ENCODE measurements at places on chromosomes 6 and 20.

GRCh38 chr20:53221731-53222130 is 249.6 kb downstream of the TSHZ2 start:
- DNase-seq = no peak
- peaks cover 28% of the 10 kb centered on the region for H3K4me1 ChIP-seq
- H3K27me3 ChIP-seq = no peaks in the 10 kb centered on the region
- H3K27ac ChIP-seq = no peak overlapping the region
- peaks cover 10% of the 10 kb centered on the region for H3K36me3 ChIP-seq

- H3K36me3 ChIP-seq = peaks cover 31% of the 10 kb centered on the region
- H3K27me3 ChIP-seq = no peaks in the 10 kb centered on the region
- H3K4me1 ChIP-seq = peaks cover 7% of the 10 kb centered on the region
- no peak overlapping the region for H3K4me3 ChIP-seq
- no peak for DNase-seq
- H3K27ac ChIP-seq = no peak overlapping the region
Observed at GRCh38 chr6:126015863-126016262, 29.5 kb downstream of the TRMT11 start.

DNA sequence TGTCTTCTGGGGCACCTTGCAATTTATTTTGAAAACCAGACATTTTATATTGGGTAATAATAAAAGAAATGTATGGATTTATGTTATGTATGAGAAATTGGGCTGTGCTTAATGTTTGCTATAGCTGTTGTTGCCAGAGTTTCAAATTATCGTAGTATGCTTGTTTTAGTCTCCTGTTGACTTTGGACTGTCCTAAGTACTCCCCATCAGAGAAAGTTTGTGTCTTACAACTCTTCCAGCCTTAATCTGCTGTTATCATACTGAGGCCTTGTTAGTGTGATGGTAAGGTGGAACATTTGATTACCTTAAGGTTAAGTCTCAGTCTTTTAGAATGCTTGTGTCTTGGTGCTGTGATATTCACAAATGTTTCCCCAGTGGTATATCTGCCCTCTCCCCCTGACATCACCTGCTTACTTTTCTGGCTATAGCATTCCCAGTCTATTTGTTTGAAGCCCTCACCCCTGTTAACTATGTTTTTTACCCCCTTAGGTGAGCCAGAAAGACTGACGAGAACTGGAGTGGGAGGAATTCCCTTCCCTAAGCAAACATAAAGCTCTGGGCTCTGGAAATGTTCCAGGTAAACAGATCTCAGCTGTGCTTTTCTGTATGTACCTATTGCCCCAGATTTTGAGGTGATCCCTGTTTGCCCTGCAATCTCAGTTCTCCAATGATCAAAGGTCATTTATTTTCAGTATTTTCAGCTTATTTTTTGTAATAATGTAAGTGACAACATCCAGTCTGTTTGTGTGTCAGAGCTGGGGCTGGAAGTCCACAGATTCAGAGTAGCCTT is 581.1 kb upstream of the CITED2 start:
- no peak overlapping the region for H3K27ac ChIP-seq
- H3K4me1 ChIP-seq = no peaks in the 10 kb centered on the region
- no peak for DNase-seq
- no peaks in the 10 kb centered on the region for H3K27me3 ChIP-seq

GRCh38 chr20:40844332-40844731 is 155.3 kb upstream of the MAFB start:
- H3K4me1 ChIP-seq = no peaks in the 10 kb centered on the region
- no peak overlapping the region for H3K27ac ChIP-seq
- no peak for DNase-seq
- no peak overlapping the region for H3K4me3 ChIP-seq

DNA sequence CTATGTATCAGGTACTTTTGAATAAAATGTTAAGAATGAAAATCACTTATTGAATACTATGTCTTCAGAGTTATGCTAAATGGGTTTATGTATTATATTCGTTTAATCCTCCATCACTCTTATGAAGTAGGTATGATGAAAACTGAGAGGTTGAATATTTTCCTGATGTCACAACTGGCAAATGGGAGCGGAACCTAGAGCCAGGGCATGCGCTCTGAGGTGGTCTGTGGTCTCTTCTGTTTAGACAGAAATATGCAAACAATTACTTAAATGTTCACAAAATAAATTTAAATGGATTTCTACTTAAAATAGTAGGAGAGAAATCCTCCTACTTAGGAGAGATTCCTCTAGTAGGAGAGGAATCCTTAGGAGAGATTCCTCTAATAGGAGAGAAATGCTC is 21.3 kb upstream of the UTRN start:
- no peak overlapping the region for H3K4me3 ChIP-seq
- no peaks in the 10 kb centered on the region for H3K36me3 ChIP-seq
- no peak for DNase-seq
- H3K27ac ChIP-seq = no peak overlapping the region
- peaks cover 2% of the 10 kb centered on the region for H3K27me3 ChIP-seq

- no peak overlapping the region for H3K27ac ChIP-seq
- H3K36me3 ChIP-seq = no peaks in the 10 kb centered on the region
- no peaks in the 10 kb centered on the region for H3K4me1 ChIP-seq
- H3K27me3 ChIP-seq = no peaks in the 10 kb centered on the region
- DNase-seq = no peak
Observed at GRCh38 chr6:158417760-158418098, 105.5 kb downstream of the TULP4 start.

DNA sequence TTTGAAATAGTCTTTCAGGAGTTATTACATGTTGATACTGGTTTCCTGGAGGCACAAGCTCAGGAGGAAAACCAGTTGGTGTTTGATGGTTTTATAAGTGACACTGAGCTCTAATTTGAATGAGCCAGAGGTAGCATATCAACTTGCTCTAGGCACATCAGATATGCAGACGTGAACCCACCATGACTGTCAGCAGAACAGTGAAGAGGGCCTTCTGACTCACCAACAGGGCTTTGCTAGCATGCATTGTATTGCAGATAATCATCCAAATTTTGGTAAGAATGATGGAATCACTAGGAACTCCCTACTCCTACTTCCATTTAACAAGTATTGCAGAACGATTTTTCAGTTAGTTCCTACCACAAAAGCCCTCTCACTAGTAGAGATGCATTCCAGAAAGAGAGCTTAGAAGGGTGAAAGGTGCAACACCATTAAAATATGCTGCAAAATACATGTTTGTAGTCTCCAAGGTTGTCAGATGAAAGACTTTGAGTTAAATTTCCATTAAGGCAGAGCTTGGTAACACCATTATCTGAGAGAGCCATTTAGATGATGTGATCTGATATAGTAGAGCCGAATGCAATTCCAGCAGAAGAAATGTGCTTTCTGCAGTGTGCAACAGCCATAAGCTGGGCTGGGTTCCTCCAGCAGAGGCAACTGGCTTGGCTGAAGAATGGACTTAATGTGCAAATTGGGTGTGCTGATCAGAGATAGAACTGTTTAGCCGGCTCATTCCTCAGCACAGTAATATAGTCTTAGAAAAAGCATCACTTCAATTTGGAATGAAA is 968.7 kb upstream of the ADGRB3 start:
- no peak overlapping the region for H3K4me3 ChIP-seq
- H3K27ac ChIP-seq = no peak overlapping the region
- H3K27me3 ChIP-seq = no peaks in the 10 kb centered on the region
- no peaks in the 10 kb centered on the region for H3K4me1 ChIP-seq
- no peaks in the 10 kb centered on the region for H3K36me3 ChIP-seq
- DNase-seq = no peak

- H3K27ac ChIP-seq = no peak overlapping the region
- no peak overlapping the region for H3K4me3 ChIP-seq
- H3K36me3 ChIP-seq = peaks cover 34% of the 10 kb centered on the region
- peaks cover 15% of the 10 kb centered on the region for H3K27me3 ChIP-seq
- peaks cover 21% of the 10 kb centered on the region for H3K4me1 ChIP-seq
Observed at GRCh38 chr6:105974986-105975385, 111.2 kb upstream of the PRDM1 start.

DNA sequence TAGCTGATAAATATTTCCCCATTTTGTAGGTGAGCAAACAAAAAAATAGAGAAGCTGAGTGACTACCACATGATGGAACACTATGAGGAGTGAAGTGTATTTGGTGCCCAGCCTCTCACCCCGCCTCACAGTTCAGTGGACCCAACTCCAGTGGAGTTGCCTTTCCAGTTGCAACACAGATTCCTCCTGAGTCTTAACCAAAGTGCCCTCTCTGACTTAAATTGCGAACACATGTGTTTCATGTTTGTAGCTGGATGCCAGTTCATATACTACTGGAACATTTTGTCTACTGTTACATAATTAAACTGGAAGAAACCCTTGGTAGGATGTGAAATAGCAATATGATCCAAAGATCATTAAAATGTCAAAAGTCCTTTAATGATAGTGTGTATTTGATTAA is 448.9 kb downstream of the COL12A1 start:
- no peaks in the 10 kb centered on the region for H3K27me3 ChIP-seq
- H3K4me1 ChIP-seq = no peaks in the 10 kb centered on the region
- no peaks in the 10 kb centered on the region for H3K36me3 ChIP-seq
- H3K27ac ChIP-seq = no peak overlapping the region
- DNase-seq = no peak

DNA sequence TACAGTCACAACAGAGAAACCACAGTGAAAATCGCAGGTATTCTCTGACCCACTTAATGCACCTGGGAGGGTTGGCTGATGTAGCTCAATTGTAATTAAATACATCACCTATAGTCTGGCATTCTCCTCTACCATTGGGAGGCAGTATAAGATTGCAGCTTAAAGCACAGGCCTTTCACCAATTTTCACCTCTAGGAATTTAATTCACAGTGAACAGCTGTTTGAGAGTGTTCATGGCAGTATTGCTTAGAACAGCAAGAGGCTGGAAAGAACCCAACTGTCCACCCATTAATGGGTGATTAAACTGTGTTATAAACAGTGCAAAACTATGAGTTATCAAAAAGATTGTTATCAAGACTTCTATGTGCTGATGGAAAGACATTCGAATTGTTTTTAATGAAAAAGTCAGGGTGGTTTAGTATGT is 2.0 kb downstream of the EDEM2 start:
- H3K4me1 ChIP-seq = peaks cover 31% of the 10 kb centered on the region
- H3K36me3 ChIP-seq = peaks cover 20% of the 10 kb centered on the region
- peak overlapping the region; percentile 47 for H3K4me3 ChIP-seq
- peak overlapping the region; percentile 19 for H3K27ac ChIP-seq
- peak; percentile 50 for DNase-seq

DNA sequence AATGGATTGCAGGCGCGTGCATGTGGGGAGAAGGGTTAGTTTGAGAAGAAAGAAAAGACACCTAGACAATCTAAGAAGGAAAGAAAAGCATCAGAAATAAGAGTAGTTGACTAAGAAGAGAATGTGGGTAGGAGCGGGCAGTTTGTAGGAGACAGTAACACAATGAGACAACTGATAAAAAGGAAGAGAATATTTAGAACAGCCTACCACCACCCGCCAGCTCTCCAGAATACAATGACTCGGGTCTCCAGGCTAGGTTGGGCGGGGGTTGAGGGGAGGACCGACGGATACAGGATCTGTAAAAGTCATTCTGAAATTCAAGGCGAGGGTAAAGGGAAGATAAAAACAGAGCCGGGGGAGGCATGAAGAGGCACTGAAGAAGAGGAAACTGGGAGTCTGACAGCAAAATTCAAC is 712 bp downstream of the ABHD16A start:
- H3K27me3 ChIP-seq = no peaks in the 10 kb centered on the region
- H3K4me1 ChIP-seq = peaks cover 32% of the 10 kb centered on the region
- no peak for DNase-seq
- H3K27ac ChIP-seq = peak overlapping the region; percentile 96

DNA sequence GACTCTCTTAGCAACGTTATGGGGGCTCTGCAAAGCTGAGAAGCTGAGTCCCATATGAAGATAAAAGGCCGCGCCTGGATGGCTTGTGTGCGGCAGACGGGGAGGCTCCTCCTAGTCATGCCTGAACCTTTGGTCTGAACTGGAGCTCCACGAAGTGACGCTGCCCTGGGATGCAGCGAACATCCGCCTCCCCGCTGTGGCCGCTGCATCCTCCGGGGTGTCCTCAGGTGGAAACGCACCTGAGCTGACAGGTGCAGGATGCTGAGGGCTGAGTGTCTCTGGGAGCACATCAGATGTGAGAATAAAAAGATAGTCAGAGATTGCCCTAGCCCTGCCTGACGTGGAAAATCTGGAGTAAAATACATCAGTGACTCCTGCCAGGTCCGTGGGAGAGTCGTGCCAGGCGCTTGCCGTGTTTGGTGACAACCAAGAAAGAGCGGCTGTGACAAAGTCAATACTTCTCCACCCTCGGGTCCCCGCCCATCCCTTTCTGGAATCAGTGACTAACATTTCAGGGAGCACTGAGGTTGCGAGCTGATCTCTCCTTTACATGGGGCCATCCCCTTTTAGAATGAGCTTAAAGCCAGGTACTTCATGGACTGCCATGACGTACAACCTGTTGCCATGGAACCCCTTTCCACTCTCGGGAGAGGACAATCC is 162.8 kb upstream of the AFDN start:
- no peaks in the 10 kb centered on the region for H3K27me3 ChIP-seq
- H3K36me3 ChIP-seq = no peaks in the 10 kb centered on the region
- no peak overlapping the region for H3K27ac ChIP-seq
- no peak overlapping the region for H3K4me3 ChIP-seq
- H3K4me1 ChIP-seq = no peaks in the 10 kb centered on the region
- no peak for DNase-seq

DNA sequence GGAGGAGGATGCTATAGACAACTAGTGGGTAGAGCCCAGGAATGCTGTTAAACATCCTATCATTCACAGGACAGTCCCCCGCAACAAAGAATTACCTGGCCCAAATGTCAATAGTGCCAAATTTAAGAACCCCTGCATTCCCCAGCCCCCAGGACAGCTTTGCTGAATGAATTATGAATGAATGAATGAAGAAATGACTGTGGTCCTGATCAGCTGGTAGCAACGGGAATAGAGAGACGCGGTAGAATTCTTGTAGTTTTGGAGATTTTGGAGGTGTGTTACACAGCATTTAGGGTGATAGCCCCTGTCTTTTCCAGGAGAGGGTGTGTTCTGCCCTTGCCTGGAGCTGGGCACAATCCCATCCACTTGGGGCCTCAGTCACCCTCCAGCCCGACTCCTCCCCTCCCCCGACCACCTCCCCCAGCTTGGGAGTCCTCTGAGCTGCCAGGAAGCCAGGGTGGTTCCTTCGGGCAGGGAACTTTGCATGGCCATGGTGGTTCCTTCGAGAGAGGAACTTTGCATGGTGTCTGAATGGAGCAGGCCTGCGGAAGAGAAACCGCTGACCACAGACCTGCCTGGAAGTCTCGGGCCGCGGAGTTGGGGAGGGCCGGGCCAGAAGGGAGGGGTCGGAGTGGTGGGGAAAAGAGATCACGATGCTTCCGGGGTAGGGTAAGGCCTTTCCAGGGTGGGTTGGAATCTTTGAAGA is 1.0 kb upstream of the HCK start:
- H3K4me1 ChIP-seq = peaks cover 19% of the 10 kb centered on the region
- H3K36me3 ChIP-seq = no peaks in the 10 kb centered on the region
- no peak overlapping the region for H3K4me3 ChIP-seq

DNA sequence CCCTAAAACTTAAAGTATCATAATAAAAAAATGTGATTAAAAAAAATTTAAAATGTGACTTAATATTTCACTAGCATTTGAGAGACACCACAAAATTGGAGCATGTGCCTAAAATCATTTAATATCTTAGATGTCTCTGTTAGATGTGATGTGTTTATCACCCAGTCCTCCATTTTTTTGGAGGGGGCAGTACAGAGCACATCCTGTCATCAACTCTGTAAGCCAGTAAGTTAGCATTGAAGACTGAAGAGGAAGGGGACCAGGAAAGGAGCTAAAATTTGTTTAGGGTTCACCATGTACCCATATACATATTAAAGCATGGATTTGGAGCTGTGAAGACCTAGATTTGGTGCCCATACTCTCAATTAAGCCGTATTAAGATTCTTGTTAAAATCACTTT is 30.7 kb upstream of the ADIG start:
- no peak overlapping the region for H3K4me3 ChIP-seq
- DNase-seq = no peak
- peaks cover 46% of the 10 kb centered on the region for H3K36me3 ChIP-seq
- peaks cover 8% of the 10 kb centered on the region for H3K4me1 ChIP-seq
- no peaks in the 10 kb centered on the region for H3K27me3 ChIP-seq
